Activated CD8-positive, alpha-beta memory T cell treated with anti-CD3 and anti-CD28 coated beads for 1 hour (primary cell): ENCODE measurements at places on chromosomes 7 and 10.

- no peak for DNase-seq
Observed at GRCh38 chr10:14356921-14357320, 26.2 kb upstream of the FRMD4A start.

- DNase-seq: no peak
Observed at GRCh38 chr7:129741743-129742213, 130.3 kb downstream of the NRF1 start.

- no peak for DNase-seq
Observed at GRCh38 chr7:22216832-22217475, 140.0 kb downstream of the RAPGEF5 start.

DNA sequence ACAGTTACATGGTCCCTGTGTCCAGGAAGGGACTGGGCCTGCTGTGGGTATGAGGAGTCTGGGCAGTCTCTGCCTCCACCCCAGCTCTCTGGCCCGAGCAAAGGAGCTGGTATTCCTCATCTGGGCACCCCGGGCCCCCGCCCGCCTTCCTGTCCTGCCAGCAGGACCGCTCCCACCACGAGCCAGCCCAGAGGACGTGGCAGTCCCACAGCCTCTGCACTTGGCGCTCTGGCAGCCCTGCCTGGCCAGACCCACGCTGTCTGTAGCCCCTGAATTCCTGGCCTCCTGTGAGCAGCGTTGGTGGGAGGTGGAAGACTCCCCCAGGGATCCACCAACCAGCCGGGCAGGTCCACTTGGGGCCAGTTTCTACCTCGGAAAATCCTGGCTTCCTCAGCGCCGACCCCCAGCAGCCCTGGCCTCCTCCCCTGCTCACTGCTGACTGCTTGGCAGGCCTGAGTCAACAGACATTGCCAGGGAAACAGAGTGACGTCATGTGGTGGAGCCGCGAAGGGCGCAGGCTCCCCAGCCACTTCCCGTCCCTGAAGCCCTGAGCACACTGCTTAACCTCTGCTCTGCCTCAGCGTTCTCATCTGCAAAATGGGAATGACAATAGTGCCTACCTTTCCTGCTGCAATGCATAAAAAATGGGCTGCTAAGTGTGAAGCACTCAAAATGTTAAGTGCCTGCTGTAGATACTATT, 21.6 kb upstream of the LIMK1 start:
- peak; percentile 25 for DNase-seq

GRCh38 chr7:35021445-35021844, 15.8 kb downstream of the DPY19L1 start:
- no peak for DNase-seq

- no peak for DNase-seq
Observed at GRCh38 chr10:99364125-99364524, 35.0 kb downstream of the CNNM1 start.

- no peak for DNase-seq
Observed at GRCh38 chr7:30430777-30431176, 47.8 kb downstream of the NOD1 start.

GRCh38 chr7:753190-753589, 26.1 kb upstream of the PRKAR1B start:
- no peak for DNase-seq

- no peak for DNase-seq
Observed at GRCh38 chr10:88986549-88987242, 3.9 kb upstream of the FAS start.

- DNase-seq: no peak
Observed at GRCh38 chr10:93032105-93032808, 28.3 kb upstream of the CYP26C1 start.

GRCh38 chr7:155555116-155555695, 8.8 kb upstream of the CNPY1 start:
- DNase-seq: no peak

DNA sequence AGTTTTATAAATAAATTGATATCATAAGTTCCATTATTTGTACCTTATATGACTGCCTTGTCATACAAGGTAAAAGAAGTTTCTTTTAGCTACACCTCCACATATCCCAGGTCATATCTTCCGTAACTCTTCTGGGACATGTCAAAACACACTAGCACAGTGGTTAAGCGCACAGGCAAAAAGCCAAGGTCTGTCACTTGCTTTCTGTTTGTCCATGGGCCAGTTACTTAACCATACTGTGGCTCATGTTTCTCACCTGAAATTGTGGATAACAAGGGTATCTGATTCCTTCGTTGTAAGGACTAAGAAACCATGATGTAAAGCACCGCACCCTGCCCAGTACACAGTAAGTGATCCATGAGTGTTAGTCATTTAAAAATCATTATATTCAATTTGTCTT, 56.2 kb downstream of the SEMA3D start:
- DNase-seq: no peak

GRCh38 chr7:7851381-7851780, 117.2 kb upstream of the GLCCI1 start:
- no peak for DNase-seq
